Stimulated activated CD8-positive, alpha-beta memory T cell treated with anti-CD3 and anti-CD28 coated beads, Interleukin-7, amount 100 ng/mL, for 1 hour (primary cell): ENCODE measurements at places on chromosomes 1 and 21.

- no peak for DNase-seq
Observed at GRCh38 chr1:3249631-3250501, 180.9 kb downstream of the PRDM16 start.

GRCh38 chr1:157403203-157403602 lies 149.1 kb downstream of the FCRL5 start:
- no peak for DNase-seq

GRCh38 chr21:40333731-40334130 lies 466.5 kb downstream of the PCP4 start:
- DNase-seq = no peak

DNA sequence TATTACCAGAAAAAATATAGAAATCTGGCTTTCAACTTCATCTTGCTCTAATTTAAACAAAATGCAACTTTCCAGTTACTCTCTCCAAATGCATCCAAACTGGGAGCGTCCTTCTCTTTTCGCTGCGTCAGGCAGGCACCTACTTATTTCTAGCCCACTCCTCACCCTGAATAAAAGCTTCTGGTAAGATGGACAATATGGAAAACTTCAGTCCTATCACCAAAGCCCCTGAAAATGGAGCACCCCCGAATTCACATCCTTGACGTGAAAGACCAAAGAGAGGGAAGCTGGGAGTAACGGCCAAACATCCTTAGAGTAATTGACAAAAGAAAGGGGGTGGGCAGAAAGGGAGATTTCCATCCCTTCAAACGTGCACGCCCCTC lies 5.5 kb upstream of the PROX1 start:
- DNase-seq = no peak

DNA sequence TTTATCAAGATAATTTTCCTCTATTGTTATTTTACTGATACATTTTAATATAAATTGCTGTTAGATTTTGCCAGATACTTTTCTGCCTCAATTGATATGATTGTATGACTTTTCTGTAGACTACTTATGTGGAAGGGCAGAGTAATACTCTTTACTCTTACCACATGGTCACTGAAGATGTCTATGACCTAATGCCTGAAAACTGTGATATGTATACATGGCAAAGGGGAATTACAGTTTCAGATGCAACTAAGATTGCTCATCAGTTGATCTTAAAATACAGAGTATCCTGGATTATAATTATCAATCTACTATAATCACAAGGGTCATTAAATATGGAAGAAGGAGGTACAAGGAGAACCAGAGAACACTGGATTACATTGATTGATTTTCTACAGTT lies 1528.0 kb downstream of the BRINP3 start:
- DNase-seq = no peak

- no peak for DNase-seq
Observed at GRCh38 chr1:216936779-216937178, 213.6 kb upstream of the ESRRG start.

- DNase-seq = no peak
Observed at GRCh38 chr1:35726450-35727433, 8.1 kb upstream of the C1orf216 start.

DNA sequence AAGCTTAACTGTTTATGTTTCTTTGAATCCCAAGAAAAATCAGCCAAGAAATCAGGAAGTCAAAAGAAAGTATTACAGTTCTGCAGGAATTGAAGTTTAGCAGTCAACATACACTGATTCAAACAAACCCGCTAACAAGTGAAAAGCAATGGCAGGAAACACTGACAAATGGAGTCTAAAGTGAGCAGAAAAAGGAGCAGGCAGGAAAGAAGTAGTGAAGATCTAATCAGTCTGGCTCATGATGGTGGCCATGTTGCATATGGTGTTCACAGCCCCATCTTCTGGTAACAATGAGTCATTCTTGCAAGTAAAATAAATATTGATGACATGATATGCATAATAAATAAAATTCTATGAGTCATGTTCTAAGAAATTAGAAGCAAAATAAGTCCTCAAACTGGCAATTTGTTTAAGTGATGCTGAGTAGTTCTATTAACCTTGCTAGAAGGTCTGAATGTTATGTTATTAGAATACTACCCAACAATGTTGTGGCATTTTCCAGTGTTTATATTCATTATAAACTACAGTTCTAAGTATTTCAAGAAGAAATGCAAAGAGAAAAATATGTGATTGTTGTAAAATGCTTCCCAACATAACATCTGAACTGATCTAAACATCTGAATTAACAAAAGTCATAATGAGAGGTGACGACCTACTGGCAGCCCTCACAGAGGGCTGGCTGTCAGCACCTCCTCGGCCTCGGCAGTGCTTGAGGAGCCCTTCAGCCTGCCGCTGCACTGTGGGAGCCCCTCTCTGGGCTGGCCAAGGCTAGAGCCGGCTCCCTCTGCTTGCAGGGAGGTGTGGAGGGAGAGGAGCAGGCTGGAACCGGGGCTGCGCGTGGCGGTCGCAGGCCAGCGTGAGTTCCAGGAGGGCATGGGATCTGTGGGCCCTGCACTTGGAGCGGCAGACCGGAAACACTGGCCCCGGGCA lies 5.7 kb upstream of the ACBD6 start:
- DNase-seq = no peak

DNA sequence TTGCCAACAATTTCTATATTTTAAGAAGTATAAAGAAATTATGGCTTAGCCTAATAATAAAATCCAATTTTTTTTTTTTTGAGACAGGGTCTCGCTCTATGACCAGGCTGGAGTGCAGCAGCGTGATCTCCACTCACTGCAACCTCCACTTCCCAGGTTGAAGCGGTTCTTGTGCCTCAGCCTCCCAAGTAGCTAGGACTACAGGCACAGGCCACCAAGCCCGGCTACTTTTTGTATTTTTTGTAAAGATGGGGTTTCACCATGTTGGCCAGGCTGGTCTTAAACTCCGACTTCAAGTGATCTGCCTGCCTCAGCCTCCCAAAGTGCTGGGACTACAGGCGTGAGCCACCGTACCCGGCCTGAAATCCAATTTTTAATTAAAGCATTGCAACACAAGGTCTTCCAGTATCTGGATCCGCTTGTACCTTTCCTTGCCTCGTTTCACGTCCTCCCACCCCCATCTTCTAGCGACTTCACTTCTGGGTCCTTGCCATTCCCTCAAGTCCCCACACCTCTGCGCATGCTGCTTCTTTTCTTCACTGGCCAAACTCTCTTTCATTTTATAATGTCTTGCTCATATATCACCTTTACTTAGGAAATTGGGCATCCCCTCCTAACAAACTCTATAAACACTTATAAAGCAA lies 2.3 kb downstream of the FUBP1 start:
- no peak for DNase-seq

- no peak for DNase-seq
Observed at GRCh38 chr1:55402671-55403464, 187.7 kb upstream of the USP24 start.

GRCh38 chr1:159051436-159051835 lies 25.1 kb downstream of the AIM2 start:
- DNase-seq = no peak

DNA sequence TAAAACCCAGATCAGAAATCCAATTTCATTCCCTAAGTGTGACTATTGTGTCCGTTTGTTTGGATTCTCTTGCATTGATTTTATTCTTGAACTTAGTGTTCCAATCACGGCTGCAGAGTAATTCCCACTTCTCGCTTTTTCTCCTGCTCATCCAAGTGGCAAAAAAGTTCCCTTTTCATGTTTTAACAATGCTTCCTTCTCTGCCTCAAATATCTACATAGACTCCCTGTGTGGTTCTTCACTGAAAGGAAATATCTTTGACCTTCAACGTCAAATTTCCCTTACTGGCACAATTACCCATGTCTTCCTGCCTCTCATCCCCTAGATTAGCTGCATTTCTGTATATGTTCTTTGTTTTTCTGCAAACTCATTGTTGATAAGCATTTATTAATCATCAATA lies 305.4 kb downstream of the BACH1 start:
- DNase-seq = no peak

- DNase-seq = no peak
Observed at GRCh38 chr1:118143831-118144230, 41.2 kb downstream of the SPAG17 start.

DNA sequence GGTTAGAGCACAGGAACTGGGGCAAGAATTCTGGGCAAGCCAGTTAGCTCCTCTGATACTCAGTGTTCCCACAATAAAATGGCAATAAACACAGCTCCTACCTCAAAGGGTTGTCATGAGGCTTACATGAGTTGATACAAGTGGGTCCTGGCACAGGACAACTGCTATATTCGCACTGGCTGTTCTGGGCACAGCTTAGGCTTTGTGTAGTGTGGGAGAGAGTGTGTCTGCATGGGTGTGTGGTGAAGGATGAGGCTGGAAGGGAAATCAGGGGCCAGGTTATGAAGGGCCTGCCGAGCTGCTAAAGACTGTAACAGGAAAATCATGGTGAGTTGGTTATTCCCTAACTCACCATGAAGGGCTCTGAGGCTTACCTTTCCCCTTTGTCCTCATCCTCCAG lies 18.7 kb downstream of the ETV3 start:
- no peak for DNase-seq

GRCh38 chr1:19925342-19926070 lies 2.1 kb upstream of the PLA2G2E start:
- no peak for DNase-seq

DNA sequence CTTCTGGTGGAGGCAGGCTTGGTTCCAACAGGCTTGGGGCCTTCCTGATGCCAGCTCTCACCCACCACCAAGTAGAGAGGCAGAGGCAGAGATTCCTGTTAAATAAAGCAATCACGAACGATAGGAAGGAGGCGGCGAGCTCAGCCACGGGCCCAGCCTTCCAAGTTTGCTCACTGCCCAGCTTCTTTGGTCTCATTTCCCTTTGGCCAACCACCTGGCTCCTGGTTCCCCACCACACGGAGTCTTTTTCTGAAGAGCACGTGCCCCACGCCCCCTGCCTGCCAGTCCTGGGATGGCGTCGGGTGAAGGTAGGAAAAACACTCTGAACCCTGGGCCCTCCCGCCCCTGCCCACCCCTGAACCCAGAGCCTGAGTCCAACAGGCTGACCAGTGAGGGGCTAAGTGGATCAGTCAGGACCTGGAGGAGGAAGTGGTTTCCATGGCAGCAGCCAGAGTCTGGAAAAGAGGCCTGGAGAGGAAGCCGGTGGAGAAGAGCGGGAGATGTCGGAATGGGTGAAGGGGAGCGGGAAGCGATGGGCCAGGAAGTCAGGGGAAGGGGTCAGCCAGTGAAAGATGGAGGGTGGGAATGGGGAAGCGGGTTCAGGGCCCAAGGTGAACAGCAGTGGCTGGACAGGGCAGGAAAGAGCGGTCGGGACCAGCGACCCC lies 158.2 kb upstream of the KLHDC7A start:
- DNase-seq = no peak
